ENCODE measurements at places on chromosomes 3 and 15.

DNA sequence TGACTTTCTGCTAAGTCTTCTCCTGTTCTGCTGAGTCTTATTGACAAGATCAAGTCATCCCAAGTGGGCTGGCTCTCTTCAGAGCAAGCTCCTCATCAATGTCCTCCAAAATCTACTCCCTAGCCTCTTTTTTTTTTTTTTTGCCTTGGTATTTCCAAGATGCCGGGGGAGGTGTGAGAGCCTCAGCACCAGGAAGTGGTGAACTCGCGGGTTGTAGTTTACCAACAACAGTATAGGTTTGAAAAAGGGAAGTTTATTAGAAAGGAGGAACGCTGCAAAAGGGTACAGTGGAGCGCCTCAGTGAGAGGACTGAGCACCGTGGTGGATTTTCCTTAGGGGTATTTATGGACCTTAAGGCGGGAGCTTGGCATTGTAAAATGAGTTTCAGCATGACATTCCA, 94.3 kb upstream of the SGO1 start:
- DNase-seq = no peak

GRCh38 chr15:71702496-71702895, 107.9 kb upstream of the NR2E3 start:
- no peak for DNase-seq

GRCh38 chr15:68990231-68990991, 24.1 kb upstream of the NOX5 start:
- DNase-seq = no peak

DNA sequence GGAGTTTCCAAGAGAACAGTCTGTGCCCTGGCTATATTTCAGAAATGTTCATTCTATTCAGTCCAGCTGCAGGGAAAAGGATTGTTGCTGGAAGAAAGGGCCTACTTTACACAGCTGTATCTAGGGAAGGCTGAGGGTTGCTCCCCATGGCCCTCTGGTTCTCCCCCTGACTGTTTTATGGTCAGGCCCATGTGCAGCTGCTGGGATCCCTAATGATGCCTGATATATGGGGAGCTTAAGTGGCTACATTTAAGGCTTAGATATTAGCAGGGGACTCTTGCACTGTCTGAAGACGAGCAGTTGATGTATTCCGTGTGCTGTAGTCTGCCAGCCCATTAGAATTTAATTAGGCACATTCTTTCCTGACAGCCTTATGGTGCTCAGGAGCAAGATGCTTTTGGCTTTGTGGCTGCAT, 72.0 kb downstream of the FAM43A start:
- peak; percentile 44 for DNase-seq

DNA sequence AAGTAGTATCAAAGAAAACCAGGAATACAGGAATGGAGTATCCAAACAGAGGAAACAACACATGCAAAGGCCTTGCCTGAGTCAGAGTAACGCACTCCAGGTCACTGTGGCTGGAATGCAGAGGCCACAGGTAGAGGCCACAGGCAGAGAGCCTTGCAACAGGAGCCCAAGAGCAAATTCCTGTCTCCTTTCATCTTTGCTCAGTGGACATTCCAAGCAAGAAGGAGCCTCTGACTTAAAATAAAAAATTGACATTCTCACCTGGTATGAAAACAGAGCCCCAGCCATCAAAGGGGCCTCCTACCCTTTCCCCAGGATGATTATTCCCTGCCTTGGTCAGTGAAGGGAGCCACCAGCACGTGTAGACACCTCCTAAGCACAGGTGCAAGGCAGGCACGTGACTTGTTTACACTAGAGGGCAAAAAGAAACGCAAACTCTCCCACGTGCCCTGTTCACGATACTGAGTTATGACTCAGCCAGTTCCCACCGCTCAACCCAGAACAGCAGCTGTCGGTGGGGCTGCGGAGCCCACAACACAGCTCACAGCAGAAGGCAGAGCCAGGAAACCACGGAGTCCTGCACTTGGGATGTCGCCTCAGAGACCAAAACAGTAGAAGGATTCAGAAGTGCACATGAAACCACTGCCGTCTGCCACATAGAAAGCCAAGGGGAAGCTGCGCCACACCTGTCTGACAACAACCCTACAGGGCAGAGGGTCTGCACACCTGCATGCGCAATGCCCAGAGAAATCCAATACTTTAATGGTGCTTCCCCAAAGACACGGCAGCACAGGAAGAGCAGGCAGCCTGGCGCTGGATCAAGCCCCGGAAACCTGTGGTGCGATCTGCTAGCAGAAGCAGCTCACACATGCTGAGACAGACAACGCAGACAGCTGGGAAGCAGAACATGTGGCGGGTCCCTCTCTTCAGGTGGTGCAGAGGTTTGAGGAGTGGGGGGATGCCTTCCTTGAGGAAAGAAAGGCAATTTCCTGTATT, 52.1 kb downstream of the ITGB5 start:
- no peak for DNase-seq

DNA sequence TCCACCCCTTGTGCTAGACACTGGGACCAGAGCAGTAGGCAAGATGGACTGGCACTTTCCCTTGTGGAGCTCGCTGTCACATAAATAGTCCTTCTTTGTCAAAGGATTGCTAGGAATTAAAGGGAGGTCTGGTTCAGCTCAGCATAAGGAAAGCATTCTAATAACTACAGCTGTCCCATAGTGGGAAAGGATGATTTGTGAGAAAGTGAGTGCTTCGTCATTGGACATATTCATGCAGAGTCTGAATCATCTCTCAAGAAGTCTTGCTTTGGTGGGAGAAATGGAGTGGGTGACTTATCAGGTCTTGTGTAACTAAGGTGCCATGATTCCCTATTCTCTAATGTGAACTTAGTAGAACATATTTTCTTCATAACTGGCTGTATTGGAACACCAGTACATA, 14.7 kb downstream of the PPARG start:
- no peak for DNase-seq

DNA sequence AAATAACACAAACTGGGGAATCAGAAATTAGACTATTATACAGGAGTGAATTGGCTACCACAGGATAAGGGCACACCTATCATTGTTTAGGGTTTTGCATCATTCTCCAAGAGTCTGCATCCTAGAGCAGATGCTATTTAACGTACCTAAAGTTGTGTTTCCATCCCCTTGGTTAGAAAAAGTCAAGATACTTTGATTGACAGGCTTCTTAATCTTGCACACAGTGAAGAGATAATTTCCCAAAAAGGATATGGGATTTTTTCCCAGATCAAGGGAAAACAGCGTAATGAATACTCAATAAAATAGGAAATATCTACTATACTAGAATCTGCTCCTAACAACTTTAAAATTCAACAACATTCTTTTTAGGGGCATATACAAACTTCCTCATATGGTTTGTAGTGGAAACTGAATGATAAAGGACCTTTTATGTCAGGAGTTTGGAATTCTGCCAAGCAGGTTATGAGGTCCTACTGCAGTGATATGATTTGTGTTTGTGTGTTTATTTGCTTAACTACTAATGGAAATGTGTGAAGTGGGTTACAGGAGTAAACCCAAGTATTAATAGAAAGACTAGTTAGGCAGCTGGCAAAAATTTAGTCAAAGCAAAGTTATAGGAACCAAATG, 124.1 kb upstream of the MME start:
- no peak for DNase-seq

- DNase-seq = no peak
Observed at GRCh38 chr3:10547413-10547812, 42.0 kb upstream of the ATP2B2 start.

DNA sequence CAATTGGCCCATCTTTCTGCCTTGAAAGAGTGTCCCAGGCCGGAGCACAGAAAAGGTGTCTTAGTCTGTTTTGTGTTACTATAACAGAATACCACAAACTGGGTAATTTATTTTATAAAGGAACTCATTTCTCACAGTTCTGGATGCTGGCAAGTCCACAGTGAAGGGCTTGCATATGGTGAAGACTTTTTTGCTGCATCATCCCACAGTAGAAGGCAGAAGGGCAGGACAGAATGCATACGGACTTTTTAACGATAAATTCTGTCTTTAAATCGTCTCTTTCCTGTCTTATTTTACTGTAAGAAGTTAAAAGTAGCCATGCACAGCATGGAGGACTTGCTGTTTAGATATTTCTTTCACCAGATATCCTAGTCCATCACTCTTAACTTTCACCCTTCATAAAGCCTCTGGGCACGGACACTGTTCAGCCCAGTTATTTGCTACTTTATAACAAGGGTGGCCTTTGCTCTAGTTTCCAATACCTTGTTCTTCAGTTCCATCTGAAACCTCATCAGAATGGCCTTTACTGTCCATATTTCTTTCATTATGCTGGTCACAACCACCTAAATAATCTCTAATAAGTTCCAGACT, 10.3 kb upstream of the EIF1B start:
- no peak for DNase-seq

DNA sequence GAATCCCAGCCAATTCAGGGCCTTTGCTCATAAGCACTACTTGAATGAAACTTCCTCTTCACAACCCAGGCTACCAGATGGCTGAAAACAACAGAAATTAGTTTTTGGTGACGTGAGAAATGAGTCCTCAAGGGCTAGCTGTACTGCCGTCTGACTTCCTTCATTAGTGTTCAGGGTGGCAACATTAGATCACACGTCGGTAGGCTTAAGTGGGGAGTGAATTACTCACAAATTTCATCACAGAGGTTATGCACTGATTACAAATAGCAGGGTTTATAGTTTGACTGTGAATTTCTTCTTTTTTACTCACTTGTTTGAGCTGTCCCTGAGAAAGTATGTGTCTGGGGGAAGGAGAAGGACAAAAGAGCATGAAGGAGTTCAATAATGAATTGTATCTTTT, 397.2 kb downstream of the GAP43 start:
- DNase-seq = no peak

DNA sequence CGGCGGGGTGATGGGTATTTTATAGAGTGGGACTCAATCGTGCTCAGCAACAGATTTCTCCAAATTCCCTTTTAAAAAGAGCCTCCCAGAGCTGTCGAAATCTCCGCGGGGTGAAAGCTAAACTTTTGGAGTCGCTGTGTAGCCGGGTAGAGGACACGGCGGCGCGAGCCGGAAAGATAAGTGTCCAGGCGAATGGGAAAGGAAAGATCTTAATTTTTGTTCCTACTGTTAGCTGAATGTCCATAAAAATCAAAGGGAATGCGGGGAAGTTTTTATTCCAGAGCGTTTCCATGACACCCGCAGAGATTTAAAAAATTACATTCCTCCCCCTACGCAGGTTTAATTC, 9.1 kb downstream of the EOMES start:
- no peak for DNase-seq

DNA sequence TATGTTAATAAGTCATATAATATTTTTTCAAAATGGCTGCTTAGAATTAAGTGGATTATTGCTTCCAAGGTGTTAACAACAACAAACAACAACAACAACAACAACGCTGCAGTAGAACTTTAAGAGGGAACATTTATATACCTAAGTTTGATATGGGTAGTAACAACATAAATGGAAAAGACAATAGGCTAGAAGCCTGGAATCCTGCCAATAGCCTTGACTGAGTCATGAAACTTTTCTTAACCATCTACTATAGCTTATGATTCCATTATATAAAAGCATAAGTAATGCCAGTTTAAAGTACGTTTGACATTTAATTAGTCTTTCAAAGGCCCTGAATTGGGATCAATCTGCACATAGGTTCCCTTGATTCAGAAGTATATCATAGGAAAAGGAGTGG, 31.2 kb downstream of the SATB1 start:
- no peak for DNase-seq

DNA sequence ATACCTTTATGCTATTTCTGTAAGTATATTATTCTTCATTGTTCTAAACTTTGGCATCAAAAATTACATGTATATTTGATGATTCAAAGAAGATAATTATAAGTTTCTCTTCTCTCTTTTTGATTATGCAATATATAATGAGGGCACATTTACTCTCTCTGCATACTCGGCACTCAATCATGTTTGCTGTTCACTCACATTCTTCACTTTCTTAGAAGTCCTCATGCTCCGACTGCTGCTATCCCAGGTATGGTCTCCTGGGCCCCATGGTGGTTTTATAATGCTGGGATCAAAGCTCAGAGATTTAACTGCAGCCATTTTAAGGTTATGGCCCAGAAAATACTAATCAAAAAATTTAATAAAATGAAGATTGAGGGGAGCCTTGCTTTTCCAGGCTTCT, 529.7 kb upstream of the IL12A start:
- no peak for DNase-seq

GRCh38 chr3:128367761-128368160, 98.9 kb downstream of the DNAJB8 start:
- no peak for DNase-seq

DNA sequence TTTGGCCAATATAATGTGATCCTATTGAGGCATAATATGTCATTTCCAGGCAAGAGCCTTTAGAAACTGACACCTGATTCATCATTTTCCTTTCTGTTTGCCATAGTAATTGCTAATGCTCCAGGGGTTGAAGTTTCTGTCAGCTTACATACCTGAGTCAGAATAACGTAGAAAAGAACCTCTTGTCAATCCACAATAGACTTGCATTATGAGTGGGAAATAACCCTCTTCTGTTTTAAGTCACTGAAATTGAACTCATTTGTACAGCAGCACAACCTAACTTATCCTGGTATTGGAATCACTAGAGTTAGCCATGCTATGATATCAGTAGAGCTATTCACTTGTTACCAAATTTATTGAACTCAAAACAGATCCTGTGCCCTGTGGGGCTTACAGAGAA, 101.7 kb upstream of the TP63 start:
- no peak for DNase-seq

GRCh38 chr3:84772841-84773240, 185.9 kb upstream of the CADM2 start:
- DNase-seq = no peak

DNA sequence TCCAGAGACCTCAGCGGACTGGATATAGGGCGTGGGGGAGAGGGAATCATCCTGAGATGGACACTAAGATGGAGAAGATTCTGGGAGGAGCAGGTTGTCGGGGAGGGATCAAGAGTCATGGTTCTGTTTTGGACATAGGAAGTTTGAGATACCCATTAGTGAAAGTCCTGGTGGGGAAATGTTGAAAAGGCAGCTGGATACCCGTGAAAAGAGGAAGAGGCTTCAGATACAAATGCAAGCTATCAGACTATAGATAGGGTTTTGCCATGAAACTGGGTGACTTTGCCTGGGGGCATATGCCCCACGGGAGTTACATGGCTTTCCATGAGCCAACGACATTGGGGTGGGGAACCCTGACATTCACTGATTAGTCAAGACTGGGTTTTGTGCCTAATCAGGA, 1.1 kb upstream of the GPR62 start:
- DNase-seq = no peak

DNA sequence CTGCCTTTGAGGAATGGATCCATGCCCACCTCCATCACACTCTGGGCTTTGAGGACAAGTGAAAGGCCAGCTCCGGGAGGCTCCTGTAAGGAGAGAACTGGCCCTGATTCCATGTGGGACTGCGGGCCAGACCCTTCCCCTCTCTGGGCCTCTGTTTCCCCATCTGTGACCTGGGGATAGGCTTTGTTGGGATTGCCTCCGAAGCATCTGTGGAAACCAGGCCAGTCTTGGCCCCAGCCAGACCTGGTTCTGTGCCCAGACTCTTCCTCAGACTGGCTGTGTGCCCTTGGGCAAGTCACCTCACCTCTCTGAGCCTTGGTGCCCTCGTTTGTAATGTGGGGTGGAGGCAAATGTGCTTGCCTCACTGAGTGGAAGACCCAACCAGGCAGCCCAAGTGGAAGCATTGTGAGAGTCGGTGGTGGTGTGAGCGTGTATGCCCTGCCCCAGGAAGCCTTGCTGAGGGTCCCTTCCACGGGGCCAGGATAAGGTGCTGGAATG, 21.0 kb upstream of the SEC13 start:
- DNase-seq = peak; percentile 10

GRCh38 chr3:128173849-128174248, 20.6 kb downstream of the EEFSEC start:
- DNase-seq = peak; percentile 44

All from SK-N-SH (cell line).